ENCODE measurements at places on chromosomes 13 and 19. TPM values are rescaled to one million over a fixed set of nuclear protein-coding genes. Genes with fewer than 3 reads are reported as not detected.

GRCh38 chr19:40274585-40275544, 10.3 kb downstream of the AKT2 start:
- peak overlapping the region; percentile 78 for H3K27ac ChIP-seq
- peak; percentile 21 for DNase-seq
- H3K27me3 ChIP-seq = no peaks in the 10 kb centered on the region
- peaks cover 25% of the 10 kb centered on the region for H3K36me3 ChIP-seq
- peaks cover 63% of the 10 kb centered on the region for H3K4me1 ChIP-seq
- peak overlapping the region; percentile 64 for H3K4me3 ChIP-seq

GRCh38 chr13:26882731-26883130, 122.1 kb upstream of the GPR12 start:
- no peak overlapping the region for H3K4me3 ChIP-seq
- peaks cover 17% of the 10 kb centered on the region for H3K27me3 ChIP-seq
- DNase-seq = no peak
- no peaks in the 10 kb centered on the region for H3K4me1 ChIP-seq
- no peaks in the 10 kb centered on the region for H3K36me3 ChIP-seq

DNA sequence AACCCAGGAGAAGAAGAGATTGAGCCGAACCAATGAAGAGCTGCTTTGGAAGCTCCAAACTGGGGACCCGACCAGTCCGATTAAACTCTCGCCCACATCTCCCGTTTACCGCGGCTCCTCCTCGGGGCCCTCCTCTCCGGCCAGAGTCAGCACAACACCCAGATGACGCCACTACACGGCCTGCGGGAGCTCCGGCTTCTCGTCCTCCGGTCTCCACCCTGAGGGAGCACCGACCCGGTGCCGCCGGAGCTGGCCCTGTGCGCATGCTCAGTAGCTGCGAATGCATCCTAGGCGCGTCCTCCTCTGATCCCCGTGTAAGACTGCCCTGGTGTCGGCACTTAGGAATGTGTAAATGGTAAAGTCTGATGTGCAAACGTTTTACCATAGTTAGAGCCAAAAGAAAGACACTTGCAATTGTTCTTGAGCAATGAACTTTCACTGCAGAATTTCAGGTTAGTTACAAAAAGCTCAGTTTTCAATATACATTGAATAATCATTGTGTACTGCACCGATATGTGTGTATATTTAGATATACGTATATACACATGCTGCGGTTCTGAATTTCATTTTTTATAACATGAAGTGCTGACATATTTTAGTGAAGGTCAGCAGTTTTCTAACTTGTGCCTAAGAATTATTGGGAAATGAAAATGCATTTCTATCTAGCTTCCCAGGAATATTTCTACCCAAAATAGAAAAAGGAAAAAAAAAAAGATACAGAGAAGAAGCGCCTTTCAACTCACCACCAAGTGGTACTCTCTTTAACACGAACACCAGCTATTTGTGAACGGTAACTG, 92.2 kb downstream of the SLC7A1 start:
- no peak overlapping the region for H3K4me3 ChIP-seq
- no peak overlapping the region for H3K27ac ChIP-seq
- H3K27me3 ChIP-seq = peaks cover 22% of the 10 kb centered on the region
- H3K4me1 ChIP-seq = peaks cover 5% of the 10 kb centered on the region

- no peak overlapping the region for H3K4me3 ChIP-seq
- DNase-seq = no peak
- H3K27me3 ChIP-seq = no peaks in the 10 kb centered on the region
- H3K4me1 ChIP-seq = no peaks in the 10 kb centered on the region
Measured at GRCh38 chr19:29040951-29041350, 172.0 kb downstream of the UQCRFS1 start.

Gene ZNF320
- 24.0 TPM for total RNA-seq
